ENCODE measurements at places on chromosomes 1 and 21.

DNA sequence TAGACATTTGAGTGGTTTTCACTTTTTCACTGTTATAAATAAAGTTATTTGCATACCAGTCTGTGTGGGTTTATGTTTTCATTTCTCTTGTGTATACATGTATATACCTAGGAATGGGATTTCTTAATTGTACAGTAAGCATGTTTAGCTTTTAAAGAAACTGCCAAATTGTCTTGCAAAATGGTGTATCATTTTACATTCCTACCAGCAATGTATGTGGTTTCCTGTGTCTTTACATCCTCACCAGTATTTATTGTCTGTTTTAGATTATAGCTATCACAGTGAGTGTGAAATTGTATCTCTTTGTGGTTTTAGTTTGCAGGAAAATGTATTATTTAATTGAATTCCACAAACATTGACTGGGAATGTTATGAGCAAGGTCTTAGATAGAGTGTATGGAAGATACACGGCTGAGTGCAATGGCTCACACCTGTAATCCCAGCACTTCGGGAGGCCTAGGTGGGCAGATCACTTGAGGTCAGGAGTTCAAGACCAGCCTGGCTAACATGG, 57.3 kb downstream of the MACF1 start:
- DNase-seq, result no peak

- DNase-seq, result no peak
Measured at GRCh38 chr1:169523904-169524303, 38.2 kb upstream of the SLC19A2 start.

DNA sequence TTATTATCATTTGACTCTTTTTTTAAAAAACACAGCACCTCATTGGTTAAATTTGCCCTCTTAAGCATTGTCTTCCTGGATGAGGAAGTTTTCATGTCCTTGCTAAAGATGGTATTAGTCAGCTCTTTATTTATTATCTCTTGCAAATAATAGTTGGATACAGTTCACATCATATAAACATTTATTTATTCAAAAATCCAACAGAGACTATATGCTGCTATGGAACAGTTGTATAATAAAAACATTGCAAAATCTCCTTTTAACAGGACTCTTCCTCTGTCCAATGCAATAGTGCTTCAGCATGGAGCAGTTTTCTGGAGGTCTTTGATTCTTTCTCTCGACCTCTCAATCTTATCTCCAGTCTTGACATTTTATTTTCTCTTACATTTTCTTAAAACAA, 49.5 kb upstream of the VCAM1 start:
- no peak for DNase-seq

DNA sequence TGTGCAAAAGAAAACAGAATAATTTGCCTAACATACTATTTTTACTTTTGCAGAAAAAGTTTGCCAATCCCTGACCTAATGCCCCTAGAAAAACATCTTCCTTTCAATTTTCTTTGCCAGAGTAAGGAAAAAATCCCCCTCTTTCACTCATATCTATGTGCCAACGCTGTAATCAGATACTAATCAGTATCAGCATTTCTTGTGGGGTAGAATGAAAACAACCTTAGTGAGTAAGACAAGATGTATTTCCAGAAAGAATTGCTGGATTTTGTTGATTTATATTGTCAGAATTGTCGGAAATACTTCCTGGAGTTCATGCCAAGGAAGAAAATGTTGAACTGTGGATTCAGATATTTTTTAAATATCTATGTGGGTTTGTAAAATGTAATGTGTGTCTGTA, 1893.8 kb downstream of the NCAM2 start:
- DNase-seq, result no peak

DNA sequence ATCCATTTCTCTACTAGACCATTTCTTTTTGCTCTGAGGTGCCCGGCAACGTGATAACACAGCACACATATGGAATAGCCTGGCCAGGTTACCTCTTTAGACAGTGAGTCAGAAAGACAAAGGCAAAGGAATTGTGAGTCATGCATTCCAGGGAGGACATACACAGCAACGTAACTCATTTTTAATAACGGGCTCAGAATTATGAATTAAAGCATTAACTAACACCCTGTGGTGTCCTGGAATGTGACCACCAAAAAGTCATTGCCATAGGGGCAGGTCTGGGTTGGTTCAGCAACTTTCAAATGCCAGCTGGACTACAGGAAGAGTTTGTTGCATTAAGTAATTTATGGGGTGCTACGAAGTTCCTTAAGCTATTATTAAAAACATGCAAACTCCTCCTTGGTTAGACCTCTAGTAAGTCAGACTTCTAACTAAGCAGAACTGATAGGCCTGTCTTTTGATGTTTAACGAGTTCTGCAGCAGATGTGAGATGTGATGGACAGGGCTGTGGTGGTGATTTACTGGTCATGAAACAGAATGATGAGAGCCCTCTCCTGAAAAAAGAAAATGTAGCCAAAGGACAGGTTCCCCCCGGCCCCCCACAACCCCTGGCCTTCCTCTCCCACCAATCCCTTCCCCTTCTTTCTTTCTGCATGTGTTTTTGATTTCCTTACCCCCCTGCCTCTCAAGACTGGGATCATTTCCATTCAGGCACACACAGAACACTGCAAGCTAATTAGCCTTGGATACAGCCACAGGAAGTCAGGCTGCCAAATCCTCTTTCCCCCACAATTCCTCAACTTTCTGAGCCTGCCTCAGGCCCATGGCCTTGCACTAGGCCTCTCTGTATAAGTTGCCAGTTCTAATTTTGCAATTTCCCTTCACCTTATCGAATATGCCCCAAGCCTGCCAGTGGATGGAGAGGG, 88.9 kb upstream of the HAO2 start:
- DNase-seq, result no peak

DNA sequence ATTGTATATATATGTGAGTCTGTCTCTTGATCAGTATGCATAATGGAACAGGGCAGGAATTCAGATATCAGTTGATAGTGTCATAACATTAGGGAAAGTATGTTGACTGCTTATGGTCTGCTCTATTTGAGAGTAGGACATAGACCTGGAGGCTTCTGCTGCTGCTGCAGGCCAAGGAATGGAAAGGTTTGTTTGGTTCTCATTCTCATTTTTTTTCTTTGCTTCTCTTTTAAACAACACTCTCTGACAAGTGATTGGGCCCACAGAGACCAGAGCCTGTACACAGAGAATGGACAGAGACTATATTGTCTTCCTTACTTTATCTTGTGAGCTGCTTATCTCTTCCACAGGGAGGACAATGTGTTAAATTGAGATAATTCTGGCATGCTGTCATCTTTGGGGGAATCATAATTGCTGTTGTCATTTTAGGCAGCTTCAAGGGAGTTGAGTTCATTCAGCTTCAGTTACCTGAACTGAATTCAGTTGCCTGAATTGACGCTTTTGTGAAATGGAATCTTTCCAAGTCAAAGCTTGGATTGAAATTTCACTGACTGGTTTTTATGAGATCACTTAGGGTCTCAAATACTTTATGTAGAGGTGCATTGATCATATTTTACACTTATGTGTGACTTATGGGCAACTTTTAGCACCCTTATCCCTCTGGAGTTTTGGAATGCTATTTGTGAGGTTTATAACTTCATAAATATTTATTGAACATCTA, 16.9 kb downstream of the CAP1 start:
- no peak for DNase-seq

GRCh38 chr1:18253093-18253492, 145.5 kb downstream of the IGSF21 start:
- no peak for DNase-seq

DNA sequence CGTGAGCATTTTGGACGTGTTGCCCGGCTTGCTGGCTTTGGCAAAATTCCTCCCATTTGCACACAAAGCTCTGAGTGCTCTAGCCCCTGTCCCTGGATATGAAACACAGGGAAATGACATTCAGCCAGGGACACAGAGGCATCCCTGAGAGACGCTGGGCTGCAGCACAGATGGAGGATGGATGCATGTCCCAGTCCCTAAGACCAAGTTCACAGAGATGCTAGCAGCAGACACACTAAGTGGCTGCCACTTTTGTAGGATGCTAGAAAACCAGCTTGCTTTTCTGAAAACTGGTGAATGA, 12.5 kb downstream of the ACTRT2 start:
- no peak for DNase-seq

All from GM12891 (cell line).